GM04503 (cell line): ENCODE measurements at places on chromosomes 2 and 18.

GRCh38 chr2:48993576-48993975 lies 160.7 kb downstream of the FSHR start:
- DNase-seq, result no peak

DNA sequence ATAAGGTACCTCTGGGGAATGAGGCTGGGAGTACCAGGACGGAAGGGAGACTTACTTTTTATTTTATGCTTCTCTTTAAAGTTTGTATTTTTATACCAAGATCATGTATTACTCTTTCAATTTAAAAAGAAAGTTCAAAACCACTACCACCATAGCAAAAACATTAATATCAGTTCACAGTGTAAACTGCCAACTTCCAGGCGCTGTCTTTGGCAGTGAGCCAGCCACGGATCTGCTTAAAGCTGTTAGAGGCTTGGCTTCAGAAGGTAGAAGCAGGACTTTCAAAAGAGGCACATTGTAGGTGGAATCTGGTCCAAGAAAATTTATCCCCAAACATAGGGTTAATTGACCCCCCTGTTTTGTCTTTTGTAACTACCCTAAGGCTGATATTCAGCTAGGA lies 74.8 kb downstream of the B3GNT2 start:
- no peak for DNase-seq

DNA sequence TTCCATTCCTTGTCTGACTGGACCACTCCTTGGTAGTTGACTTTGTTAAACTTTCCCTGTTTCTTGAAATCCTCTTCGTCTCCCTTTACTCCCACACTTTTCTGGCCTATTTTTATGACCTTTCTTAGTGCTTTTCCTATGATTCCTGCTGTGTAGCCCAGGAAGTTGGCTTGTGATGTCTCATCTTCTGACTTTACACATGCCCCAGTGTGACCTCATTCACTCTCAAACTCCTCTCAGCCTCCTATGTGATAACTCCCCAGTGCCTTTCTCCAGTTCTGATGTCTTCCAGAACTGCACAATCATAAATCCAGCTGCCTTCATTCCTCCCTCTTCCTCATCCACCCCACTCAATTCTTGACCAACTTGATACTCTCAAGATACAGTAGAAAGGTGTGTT lies 407.6 kb downstream of the TGIF1 start:
- DNase-seq, result no peak

DNA sequence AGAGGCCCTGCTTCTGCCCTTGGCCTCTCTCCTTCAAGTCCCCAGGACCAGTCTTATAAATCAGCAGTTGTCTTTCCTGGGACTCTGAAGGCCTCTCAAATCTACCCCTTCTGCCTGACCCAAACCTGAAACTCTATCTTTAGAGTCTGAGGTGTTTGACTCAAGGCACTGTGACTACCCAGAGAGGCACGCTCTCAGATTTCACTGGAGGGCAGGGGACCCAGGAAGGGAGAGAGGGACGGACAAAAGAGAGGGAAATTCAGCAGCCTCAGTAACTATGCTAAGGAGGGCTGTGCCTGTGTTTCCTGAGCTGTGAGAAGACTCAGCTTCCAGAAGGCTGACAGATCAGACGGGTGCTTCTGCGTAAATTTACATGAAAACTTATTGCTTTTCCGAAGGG lies 217.8 kb downstream of the HAUS1 start:
- DNase-seq, result no peak

DNA sequence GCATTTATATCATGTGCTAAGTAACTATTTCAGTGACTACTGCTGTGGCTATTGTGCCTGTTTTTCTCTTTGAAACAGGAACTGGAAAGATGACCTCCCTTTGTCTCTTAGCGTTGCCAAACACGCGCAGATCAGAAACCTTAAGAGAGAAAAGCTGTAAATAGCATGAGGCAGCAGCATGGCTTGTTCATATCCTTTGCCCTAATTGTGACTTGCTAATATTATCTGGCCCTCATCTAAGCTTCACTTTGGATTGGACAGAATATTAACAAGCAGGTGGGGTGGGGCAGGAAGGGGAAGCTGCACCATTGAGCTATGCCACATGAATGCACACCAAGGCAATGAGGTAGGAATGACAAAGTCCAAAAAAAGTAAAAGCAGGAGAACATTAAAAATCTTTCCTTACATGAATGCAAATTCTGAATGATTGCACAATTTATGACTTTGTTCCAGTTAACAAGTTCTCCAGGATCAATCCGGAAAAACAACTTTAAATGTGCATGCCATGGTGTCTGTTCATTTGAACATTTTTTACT lies 128.4 kb downstream of the IRS1 start:
- DNase-seq, result no peak

GRCh38 chr2:189502714-189503113 lies 61.4 kb downstream of the WDR75 start:
- no peak for DNase-seq

DNA sequence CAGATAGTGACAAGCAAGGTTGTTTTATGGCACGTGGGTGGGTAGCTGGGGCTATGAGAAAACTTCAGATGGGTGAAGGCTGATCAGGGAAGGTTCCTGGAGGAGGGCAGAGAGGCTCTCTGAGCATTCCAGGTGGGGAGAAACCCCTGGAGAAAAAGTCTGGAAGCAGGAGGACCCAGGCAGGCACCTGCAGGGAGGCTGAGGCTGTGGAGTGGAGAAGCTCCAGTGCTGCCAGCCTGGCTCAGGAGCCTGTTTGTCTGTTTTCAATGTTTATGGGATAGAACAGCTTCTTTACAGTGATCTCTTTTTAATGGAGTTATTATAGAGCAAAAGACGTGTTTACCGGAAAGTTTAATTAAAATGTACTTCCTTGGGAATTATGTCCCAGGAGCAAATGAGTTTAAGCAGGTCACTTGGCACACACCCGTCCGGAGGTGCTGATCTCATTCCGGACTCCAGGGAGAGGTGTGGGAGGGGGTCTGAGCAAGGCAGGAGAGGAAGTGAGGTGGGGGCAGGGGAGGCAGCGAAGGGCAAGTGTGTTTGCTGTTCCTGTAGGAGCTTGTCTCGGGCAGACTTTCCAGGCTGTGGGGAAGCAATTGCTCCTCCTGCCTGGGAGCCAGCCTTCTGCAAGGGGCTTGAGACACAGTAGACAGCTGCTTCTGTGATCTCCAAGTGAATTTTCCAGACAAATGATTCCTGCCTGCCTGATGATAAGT lies 239.5 kb downstream of the MYCN start:
- no peak for DNase-seq

- DNase-seq, result no peak
Measured at GRCh38 chr2:11870064-11870463, 123.6 kb downstream of the LPIN1 start.

- DNase-seq, result no peak
Measured at GRCh38 chr2:234885886-234886285, 65.9 kb upstream of the SH3BP4 start.

DNA sequence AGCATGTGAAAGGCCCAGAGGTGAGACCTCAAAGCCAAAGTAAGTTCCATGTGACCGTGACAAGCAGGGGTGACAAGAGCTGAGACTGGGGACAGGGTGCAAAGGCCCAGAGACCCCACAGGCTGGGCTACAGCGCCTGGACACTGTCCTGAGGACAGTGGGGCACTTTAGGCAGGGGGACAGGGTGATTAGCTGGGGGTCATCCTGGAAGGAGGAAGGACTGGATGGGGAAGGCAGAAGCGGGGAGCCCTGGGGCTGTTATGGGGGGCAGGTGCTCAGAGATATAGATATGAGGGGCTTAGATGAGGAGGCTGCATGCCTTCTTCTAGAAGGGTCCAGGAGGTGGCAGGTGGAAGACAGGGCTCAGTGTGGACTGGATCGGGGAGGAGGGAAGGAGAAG lies 31.5 kb downstream of the KIF1A start:
- DNase-seq, result no peak

DNA sequence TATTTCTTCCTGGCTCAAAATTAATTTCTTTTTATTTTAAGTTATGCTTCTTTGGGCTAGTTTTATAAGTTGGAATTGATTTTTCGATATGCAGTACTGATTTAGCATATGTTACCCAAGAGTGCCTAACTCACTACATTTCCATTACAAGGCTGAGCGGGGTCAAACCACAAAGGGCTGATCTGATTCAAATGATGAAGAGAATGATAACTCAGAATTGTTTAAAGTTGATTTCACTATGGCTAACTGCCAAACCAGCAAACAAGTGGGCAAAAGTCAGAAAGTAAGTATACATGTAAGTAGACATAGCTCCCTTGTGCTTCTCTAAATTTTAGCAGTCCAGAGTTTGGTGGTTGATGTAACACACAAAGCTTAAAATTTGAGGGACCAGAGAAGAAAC lies 35.6 kb downstream of the RAD51AP2 start:
- DNase-seq, result no peak

- DNase-seq, result no peak
Measured at GRCh38 chr18:77859634-77860033, 610.0 kb downstream of the GALR1 start.

- DNase-seq, result no peak
Measured at GRCh38 chr2:69169655-69170389, 156.8 kb downstream of the ANTXR1 start.

GRCh38 chr18:49258938-49259337 lies 201.5 kb downstream of the DYM start:
- DNase-seq, result no peak

- DNase-seq, result no peak
Measured at GRCh38 chr18:31203096-31203793, 40.6 kb upstream of the DSC1 start.

DNA sequence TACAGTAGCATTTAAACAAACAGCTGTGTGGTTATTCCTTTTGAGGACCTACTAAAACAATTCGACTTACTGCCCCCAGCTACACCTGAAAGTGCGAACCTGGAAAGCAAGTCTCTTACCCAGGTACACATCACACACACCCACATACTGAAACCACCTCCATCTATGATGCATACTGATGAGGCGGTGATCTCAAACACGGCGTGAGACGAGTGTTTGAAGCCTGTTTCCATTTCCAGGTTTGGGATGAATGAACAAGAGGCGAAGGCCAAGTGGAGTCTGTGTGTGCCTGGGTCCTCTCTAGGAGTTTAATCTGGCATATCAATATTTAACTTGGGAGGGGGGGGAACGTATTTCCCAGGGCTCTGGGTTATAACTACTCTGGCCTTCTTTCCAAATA lies 1.6 kb downstream of the TMEM185B start:
- no peak for DNase-seq

- DNase-seq, result no peak
Measured at GRCh38 chr2:53265544-53266299, 501.9 kb upstream of the CHAC2 start.

GRCh38 chr2:233242231-233242927 lies 9.1 kb upstream of the ATG16L1 start:
- DNase-seq, result no peak

- no peak for DNase-seq
Measured at GRCh38 chr2:123890148-123890547, 134.9 kb upstream of the CNTNAP5 start.

DNA sequence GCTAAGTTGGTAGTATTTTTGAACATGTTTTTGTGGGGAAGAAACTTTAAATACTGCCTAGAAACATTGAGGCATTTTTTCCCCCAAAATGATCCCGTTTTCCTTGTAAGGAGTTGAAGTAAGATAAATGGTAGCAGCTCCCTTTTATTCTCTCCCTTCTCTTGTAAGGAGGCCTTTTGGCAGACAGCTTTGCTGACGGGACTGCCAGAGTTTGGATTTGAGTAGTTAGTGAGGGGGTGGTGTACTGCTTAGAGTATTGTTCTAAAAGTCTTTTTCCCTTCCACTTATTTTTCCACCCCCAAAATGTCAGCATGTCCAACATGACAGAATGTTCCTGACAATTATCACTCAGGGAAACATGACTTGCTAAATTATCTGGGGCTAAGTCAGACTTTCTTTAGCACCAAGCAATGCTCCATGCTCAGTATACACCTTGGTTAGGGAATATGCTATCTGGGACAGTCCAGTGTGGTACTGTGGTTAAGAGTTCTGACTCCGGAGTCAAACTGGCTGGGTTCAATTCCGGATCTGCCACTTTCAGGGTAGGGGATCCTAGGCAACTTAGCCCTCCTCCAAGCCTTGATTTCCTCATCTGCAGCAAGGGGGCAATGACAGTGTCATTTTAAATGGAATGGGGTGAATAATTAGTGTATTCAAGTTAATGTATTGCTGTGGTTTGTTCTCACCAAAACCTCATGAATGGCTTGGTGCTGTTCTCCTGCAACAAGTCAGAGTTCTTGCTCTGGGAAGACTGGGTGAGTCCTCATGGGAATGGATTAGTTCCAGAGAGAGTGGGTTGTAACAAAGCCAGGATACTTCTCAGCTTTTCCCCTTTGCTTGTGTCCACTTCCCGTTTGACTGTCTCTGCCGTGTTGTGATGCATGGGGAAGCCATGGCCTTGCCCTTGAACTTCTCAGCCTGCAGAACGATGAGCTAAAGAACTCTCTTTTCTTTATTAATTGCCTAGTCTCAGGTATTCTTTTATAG lies 116.2 kb downstream of the TANC1 start:
- DNase-seq, result peak; percentile 77

DNA sequence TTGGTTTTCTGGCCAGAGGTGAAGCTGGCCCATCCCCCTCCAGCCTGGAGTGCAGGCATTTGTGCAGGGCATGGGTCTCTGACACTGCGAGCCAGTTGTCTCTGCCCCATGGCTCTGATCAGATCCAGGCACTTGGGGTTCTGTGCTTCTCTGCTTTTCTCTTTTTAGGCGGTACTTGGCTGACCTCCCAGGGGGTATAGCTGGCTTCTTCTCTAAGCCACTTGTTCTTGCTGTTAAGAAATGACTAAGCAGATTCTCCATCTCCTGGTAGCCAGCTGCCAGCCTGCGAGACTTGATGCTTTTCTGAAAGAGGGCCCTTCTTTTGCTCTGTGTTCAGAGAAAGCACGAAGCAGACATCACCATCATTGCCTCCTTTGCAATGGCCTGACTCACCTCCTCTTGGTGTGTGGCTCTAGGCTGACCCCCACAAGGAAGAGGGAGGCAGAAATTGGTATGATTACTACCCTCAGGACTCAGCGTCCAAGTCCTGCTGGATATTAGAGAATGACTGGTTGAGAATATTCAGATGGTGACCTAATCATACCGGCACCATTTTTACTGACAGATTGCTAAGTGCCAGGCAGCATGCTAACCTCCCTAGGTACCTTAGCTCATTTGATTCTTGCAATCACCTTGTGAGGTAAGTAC lies 32.7 kb downstream of the TNP1 start:
- DNase-seq, result no peak

GRCh38 chr2:28045676-28046351 lies 155.3 kb downstream of the BABAM2 start:
- no peak for DNase-seq

- no peak for DNase-seq
Measured at GRCh38 chr2:134395779-134396178, 141.9 kb downstream of the MGAT5 start.

- no peak for DNase-seq
Measured at GRCh38 chr18:6547476-6547875, 132.8 kb upstream of the L3MBTL4 start.

- DNase-seq, result no peak
Measured at GRCh38 chr2:74502720-74503505, 3.5 kb upstream of the LBX2 start.

GRCh38 chr2:197339496-197340220 lies 29.1 kb upstream of the ANKRD44 start:
- no peak for DNase-seq

DNA sequence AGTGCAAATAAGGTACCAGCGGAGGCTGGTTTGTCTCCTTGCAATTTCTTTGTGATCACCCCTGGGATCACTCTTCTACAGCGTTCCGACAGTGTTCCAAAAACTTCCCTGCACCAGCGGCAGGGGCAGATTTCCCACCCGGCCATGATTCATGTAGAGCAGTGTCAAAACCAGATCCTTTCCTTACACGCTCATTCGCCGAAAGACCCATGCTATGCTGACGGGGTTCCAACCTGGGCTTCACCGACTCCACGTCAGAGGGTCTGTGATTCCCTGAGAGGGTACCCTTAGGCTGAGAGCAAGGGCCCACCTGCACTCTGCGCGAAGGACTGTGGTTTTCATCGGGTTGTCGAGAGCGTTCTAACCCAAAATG lies 423 bp upstream of the TTC27 start:
- DNase-seq, result peak; percentile 19
